SK-N-MC (cell line): ENCODE measurements at places on chromosomes 1 and 21.

DNA sequence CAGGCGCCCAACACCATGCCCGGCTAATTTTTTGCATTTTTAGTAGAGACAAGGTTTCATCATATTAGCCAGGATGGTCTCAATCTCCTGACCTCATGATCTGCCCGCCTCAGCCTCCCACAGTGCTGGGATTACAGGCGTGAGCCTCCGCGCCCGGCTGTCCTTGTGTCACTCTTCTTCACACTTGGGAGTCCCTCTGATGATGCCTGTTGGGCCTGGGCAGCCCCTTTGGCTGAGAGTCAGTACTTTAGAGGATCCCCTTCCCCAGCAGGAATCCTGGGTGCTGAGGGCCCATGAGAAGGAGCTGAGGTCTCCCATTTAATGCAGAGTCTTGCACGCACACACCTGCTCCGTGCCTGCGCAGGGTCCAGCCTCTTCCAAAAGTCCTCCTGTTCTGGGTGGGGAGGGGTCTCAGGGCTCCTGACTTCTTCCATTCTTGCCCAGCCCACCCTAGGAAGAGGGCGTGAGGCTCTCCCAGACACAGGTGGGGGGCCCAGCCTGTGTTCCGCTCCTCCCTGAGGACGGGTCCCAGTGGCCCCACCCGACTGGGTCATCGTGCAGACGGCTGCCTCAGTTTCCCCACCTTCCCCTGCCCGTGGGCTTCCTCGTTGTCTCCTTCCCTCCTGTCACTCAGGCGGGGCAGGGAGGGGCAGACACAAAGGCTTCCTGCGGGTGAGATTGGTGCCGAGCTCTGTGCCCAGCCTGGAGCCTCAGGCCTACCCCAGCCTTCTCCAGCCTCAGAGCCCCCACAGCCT is 3.9 kb downstream of the TTLL10 start:
- no peak for DNase-seq

GRCh38 chr1:157286096-157286495 is 147.9 kb upstream of the ETV3 start:
- no peak for DNase-seq

- no peak for DNase-seq
These were observed 9.3 kb downstream of the MYBPH start for GRCh38 chr1:203166192-203166940.

- DNase-seq: no peak
These were observed 385.8 kb downstream of the NTNG1 start for GRCh38 chr1:107526524-107527198.

- no peak for DNase-seq
These were observed 5.9 kb downstream of the CEP85 start for GRCh38 chr1:26239936-26240335.

GRCh38 chr1:40078512-40079333 is 18.3 kb downstream of the PPT1 start:
- DNase-seq: no peak

- no peak for DNase-seq
These were observed 274.8 kb upstream of the KAZN start for GRCh38 chr1:14323568-14324247.

GRCh38 chr1:155000726-155001424 is 1.7 kb upstream of the ZBTB7B start:
- DNase-seq: no peak

DNA sequence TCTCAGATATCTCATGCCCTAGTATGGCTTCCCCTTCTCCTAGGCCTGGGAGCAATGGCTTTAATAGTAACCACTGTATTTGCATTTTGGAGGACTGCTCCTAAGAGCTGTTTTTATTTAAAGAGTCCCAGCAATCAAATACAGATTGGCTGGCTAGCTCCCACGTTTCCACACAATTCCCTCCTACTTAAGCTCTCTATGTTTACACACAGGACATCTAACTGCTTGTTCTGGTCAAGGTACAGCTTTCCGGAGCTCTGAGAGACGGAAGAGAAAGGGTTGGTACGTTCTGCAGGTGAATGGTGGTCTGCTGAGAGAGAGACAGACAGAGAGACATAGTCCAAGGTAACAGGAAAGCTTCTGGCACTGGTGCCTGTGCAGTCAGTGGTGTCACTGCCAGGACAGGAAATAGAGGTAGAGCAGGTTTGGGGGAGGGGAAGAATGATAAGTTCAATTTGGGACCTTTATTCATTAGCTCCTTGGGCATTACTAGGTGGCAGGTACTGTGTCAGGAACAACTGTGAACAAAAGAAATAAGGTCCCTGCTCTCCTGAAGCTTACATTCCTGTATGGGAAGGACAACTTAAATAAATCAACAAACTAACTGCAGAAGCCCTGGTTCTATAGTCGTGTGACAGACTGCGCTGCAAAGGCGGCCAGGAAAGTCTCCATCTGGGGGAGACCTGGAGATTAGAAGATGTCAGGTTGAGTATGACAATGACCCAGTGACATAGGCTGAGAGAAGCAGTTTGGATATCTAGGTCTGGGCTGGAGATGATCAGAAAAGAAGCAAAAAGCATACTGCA is 1.2 kb upstream of the SLC25A33 start:
- DNase-seq: no peak

DNA sequence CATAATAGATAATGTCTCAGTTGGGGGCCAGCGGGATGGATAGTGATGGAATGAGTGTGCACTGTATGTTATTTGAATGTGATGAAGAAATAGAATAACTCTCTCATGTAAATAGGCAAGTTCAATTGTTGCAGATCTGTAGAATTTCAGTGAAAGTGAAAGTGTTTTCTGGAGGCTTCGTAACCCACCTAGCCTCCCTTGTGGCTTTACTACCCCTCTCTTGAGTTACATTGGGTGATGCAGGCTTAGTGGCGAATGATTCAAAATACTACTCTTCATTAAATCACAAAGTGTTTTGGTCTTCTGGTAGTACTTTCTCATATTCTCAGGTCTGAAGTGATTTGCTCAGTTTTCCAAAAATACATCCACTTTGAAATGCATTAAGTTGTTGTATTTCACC is 411.9 kb downstream of the ZP4 start:
- DNase-seq: no peak

- DNase-seq: no peak
These were observed 356.2 kb downstream of the KCTD3 start for GRCh38 chr1:215923129-215923824.

- no peak for DNase-seq
These were observed 274.5 kb downstream of the TM2D1 start for GRCh38 chr1:61450454-61450853.

- DNase-seq: no peak
These were observed 49.9 kb downstream of the WDR4 start for GRCh38 chr21:42829417-42829816.

- no peak for DNase-seq
These were observed 4.0 kb upstream of the EXTL1 start for GRCh38 chr1:26017606-26018005.

DNA sequence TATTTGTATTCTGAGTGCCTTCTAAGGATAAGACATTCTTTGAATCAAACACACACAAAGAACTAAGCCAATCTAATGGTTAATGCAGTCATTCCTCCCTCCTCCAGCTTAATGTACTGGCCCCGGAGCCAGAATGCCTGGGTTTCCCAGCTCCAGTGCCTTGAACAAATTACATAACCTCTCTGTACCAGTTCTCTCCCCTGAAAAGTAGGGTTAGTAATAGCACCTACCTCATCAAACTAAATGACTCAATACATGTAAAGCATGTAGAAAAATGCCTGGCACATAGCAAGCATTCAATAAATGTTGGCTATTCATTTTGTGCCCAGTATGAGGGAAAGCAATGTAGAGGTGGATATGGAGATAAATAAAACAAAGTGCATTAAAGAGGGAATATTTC is 14.0 kb downstream of the C1orf52 start:
- no peak for DNase-seq

DNA sequence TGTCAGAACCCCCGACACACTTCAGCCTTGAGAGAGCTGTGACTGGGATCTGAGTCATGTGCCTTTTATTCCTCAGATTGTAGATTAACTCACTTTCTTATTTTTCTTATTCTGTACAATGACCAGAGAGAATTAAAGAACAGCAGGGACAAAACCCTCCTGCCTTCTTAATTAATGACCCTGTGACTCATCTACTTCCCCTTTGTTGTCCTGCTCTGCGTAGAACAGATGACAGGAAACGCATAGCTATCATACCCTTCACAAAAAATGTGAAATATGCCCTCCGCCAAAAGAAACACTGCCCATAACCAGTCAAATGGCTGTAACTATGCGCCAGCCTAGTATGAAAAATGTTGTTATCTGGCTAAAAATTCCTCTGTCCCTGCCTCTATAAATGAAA is 9.1 kb upstream of the PADI2 start:
- peak; percentile 61 for DNase-seq

- DNase-seq: no peak
These were observed 49.5 kb downstream of the SETD4 start for GRCh38 chr21:36010801-36011200.

DNA sequence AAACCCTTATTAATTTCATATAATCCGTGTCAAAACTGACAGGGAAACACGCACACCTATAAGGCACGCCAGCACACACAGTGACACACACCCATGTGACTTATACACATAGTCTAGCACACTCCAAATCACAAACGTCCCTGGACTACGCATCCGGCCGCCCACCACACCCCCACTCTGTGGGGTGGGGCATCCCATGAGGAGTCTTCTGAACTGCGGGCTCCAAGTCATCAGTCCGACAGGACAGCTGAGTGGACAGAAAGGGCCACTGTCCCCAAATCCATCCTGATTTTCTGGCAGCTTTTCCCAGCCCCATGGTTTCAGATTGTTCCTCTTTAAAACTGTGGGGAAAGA is 829 bp downstream of the PEA15 start:
- DNase-seq: no peak

DNA sequence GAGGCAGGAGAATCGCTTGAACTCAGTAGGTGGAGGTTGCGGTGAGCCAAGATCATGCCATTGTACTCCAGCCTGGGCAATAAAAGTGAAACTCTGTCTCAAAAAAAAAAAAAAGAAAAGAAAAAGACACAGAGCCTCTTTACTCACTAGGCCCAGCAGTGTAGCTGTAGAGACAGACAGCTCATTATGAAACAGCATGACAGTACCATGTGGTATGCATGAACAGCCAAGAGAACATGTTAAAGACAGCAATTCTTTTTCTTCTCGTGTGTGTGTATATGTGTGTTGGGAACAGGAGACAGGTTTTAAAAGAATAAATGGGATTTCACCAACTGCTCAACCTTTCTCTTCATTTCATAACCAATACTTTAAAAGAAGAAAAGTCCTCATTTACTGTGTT is 118.8 kb downstream of the PIK3R3 start:
- DNase-seq: no peak

- no peak for DNase-seq
These were observed 23.9 kb upstream of the KIF1B start for GRCh38 chr1:10186331-10187025.

DNA sequence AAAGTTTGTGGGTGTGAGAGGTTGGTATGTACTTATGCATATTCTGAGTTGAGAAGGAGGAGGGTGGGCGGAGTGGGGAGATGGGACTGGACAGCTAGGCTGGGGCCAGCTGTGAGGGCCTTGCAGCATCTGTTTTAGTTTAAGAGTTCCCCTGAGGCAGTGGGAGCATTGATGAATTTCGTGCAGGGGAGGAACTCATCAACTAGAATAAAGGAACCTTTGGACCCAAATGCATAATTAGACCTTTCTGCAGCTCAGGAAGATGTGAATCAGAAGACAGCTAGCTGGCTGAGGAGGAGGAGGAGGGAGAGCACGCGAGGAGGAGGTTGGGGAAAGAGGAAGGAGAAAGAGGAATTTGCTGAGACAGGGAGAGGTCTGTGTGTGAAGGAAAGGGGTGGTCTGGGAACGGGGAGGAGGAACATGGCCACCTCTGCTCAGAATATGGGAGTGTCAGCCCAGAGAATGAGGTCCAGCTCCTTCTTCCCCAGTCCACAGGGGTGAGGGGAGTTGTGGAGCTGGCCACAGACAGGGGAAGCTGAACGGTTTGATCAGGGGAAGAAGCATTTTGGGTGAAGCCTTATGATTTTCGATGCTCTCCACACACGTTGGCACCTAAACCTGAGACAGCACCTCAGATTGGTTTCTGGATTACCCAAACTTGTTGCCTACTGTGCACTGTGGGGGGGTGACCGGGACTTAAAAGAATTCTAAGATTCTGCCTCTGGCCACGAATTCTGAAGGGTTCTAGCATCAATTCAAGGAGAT is 27.7 kb downstream of the MYOG start:
- DNase-seq: peak; percentile 37

DNA sequence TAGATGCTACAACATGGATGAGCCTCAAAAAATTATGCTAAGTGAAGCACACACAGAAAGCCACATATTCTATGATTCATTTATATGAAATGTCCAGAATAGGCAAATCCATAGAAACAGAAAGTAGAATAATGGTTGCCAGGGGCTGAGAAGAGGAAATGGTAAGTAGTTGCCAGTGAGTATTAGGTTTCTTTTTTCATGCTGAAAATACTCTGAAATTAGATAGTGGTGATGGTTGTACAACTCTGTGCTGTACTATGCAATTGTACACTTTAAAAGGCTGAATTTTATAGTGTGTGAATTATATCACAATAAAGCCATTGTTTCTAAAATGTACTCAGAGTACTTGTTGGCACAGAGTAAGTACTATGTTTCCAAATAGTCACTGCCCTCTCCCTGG is 15.5 kb upstream of the GFI1 start:
- DNase-seq: no peak

DNA sequence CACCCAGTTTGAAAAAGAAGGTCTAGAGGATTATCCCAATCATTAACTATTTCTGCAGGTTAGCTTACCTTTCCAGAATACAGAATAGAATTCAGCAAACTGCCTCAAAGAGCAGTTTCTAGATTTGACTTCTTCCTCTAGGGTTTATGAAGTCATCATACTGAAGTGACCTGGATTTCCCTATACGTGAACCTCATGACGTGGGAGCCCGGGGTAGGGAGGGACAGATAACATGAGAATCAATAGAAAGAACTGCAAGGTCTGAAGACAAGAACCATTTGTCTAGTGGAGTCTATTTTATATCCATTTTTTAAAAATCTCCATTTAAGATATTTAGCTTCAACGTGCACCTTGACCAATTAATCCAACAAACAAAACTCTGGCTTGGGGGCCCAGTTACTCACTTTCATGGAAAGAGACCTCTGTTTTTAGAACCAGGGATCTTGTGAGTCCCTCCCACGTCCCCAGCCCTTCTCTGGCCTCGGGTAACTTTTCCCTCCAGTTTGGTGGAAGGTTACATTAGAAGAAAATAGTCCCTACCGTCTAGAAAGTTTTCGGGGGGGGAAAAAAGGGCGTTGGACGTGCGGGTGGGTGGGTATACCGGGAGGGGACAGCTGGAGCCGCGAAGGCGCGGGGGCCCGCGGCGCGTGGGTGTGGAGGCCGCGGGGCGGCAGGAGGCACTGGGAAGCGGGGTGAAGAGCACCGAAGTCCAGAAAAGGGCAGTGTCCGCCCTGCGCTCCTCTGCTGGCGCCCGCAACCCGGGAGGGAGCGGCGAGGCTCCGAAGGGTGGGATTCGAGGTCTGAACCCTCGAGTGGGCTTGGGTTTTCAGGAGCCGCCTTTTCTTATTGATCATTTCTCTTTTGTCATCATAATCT is 13.8 kb upstream of the POGZ start:
- no peak for DNase-seq
